ENCODE measurements at places on chromosomes 7 and 10.

GRCh38 chr7:137935884-137936508 is 65.9 kb downstream of the CREB3L2 start:
- DNase-seq, result no peak

GRCh38 chr10:3971713-3972112 is 186.7 kb upstream of the KLF6 start:
- no peak for DNase-seq

DNA sequence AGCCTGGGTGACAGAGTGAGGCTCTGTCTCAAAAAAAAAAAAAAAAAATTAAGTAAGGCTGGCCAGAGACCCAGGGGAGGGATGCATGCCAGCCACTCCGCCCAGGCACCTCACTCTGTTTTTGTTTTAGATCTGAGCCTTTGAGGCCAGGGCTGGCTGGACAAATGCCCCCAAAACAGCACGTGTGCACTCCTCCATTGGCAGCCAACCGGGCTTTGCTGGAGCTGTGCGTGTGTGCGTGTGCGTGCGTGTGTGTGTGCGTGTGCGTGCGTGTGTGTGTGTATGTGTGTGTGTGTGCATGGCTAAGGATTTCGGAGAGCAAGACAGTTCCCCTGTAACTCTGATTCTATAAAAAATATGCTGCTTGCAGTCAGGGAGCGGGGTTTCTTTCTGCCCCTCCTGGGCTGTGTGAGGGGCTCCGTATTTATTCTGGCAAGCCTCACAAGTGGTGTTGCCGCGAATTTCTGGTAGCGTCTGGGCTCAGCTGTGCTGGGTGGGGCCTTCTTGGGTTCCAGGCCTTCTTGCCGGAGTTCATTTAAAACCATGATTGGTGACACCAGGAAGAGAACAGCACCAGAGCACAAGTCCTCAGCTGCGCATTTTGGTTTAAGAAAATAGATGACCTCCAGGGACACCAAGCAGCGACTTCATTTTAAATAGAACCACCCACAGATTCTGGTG is 28.1 kb upstream of the UNCX start:
- DNase-seq, result no peak

DNA sequence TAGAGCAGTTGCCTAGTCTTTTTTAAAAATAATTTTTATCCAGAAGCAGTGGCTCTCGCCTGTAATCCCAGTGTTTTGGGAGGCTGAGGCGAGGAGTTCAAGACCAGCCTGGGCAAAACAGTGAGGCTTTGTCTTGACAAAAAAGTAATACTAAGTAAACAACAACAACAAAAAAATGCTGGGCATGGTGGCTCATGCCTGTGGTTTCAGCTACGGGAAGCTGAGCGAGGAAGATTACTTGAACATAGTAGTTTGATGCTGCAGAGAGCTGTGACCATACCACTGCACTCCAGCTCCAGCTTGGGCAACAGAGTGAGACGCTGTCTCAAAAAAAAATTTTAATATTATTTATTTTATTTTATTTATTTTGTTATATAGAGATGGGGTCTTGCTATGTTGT is 31.3 kb upstream of the TPST1 start:
- no peak for DNase-seq

DNA sequence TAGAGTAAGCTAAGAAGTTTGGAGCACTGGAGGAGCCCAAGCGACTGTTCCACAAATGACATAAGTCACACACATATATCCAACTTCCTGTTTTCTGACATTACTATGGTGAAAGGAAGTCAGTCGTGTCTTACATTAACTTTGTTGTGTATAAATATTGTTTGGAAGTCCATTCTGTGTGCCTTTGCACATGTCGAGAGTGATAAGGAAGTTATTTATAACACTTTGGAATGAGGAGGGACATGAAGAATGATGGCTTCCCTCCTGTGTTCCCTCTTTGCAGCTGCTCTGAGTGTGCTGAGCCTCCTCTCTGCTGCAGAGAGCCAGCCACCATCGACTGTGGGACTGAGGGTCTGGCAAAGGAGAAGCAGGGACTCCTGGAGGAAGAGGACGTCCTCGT is 40.4 kb upstream of the MGMT start:
- DNase-seq, result no peak

GRCh38 chr10:131746785-131747184 is 154.0 kb upstream of the PPP2R2D start:
- no peak for DNase-seq

- no peak for DNase-seq
These were observed 31.6 kb downstream of the ASZ1 start for GRCh38 chr7:117395743-117396142.

- DNase-seq, result no peak
These were observed 228.5 kb downstream of the PAXIP1 start for GRCh38 chr7:154774303-154774969.

DNA sequence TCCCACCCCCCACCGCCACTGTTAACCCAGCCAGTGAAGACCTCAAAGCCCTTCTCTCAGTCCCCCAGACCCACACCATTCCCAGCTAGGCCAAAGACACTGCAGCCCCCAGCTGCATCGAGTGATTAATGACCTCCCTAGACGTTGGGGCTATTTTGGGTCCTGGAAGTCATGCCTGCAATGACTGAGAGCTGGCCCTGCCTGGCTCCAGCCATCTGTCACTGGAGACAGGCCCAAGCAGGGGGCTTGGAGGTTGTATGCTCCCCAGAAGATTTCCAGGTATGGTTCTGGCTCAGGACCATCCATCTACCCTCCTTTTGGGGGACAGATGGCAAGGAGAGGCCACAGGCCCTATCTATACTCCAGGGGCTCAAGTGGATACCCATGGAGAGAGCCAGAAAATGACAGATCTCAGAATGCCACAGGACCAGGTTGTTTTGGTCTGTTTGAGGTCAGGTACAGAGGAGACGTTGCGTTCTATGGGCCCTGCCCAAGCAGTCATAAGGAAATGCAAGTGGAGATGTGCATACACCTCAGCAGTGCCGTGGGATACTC is 5.1 kb downstream of the KCNIP2 start:
- DNase-seq, result no peak

DNA sequence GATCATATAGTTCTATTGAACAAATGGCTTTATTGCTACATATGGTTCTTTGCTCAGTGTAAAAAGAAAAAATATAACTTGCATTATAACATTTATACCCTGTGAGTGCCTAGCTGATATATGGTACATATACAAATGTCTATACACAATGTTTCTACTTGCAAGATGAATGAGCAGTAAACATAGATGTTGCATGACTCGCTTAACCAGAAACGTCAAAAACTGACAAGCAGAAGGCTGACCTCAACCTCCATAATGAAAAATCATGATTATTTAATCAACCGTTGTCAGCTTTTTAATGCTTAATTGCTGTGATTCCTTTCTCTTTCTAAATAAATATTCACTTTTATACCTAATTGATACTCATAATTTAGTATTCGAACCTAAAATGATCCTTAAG is 183.3 kb downstream of the PTN start:
- DNase-seq, result no peak

DNA sequence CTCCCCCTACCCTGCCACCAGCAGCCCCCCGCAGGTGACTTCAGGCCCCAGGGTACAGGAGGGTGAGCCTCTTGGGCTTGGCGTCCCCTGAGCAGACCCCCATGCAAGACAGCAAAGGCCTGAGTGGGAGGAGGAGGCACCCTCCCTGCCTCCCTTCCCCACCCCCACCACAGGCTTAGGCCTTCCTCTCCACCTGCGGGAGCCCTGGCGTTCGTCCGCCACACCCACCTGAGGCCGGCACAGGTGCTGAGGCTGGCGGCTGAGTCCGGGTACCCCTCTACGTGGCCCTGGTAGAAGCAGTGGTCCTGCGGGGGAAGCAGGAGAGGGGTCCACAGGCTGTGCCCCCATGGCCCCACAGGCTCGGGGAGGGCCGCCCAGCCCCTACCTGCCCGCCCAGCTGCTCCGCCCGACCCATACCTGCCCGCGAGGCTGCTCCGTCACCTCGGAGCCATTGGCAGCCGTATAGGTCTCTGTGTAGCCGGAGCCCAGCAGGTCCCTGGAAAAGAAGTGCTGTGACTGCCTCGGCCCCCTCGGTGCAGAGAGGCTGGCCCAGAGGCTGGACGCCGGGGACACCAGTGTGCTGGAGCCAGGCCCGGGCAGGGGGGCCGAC is 3.0 kb downstream of the ADAM8 start:
- DNase-seq, result no peak

GRCh38 chr7:140640060-140640637 is 464 bp downstream of the DENND2A start:
- DNase-seq, result no peak

DNA sequence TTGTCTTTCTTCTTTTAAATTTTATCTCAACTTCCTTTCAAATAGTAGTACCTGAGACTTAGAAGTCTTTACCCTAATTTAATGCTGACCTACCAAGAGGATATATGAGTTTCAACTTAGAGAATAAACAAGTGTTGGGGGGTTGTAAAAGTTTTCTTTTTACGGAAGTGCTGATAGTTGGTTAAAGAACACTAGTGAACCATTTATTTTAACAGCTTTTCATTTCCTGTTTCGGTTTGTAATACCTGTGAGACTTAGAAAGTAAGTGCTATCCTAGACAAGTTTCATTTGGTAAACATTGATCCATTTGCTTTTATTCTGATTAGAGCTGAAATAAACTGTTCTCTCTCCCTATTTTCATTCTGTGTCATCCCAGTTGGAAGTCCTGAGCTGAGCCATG is 683.1 kb upstream of the SORCS1 start:
- no peak for DNase-seq

- no peak for DNase-seq
These were observed 9.0 kb downstream of the RBP3 start for GRCh38 chr10:47357131-47357582.

GRCh38 chr7:121931149-121931902 is 58.4 kb downstream of the PTPRZ1 start:
- no peak for DNase-seq

DNA sequence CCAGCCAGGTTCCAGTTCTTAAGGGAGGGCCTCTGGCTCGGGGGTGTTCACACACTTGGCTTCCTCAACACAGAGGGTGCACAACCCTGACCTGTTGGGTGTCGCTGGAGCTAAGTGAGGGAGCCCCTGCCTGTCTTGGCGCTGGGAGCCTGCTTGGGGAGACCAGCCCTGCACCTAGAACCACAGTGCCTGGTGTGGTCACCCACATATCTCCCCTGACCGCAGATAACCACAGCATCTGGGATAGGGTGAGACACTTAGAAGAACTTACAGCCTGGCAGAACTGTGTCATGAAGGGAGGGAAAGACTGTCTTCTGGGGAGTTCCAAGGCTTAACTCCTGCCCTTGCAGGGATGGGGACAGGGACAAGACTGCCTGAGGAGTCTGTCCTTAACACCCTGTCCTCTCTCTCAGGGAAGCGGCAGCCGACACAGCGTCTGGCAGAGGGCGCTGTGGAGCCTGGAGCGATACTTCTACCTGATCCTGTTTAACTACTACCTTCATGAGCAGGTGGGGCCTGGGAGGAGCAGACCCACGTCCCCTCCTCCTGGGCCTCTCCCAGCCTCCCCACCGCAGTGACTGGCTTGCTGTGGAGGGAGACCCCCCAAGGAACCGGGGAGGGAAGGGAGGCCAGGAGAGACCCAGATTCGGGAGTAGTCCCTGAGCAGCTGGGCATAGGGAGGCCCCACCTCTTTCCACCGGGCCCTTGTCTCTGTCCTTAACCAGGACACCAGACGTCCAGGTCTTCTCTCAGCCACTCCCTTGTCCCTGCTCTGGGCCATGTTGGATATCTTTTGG is 59.0 kb downstream of the PALD1 start:
- DNase-seq, result no peak

GRCh38 chr10:97259119-97259518 is 33.3 kb downstream of the ARHGAP19 start:
- no peak for DNase-seq

DNA sequence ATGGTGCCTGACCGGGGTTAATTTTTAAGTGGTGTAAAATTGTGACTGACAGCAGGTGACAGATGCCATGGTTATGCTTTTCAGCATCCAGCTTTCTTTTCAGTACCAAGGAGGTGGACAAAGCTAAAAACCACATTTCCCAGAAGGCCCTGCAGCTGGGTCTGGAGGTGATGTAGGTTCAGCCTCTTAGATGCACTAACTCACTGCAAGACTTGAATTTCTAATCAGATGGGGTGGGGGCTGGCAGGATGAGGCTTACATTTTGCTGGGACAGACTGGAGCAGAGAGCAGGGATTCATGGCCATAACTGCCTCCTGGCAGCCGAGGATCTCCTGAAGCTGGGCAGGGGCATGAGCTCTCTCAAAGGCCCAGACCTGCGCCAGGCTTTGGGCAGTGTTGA is 52.4 kb downstream of the PDIA4 start:
- no peak for DNase-seq

GRCh38 chr10:127228195-127228787 is 31.9 kb upstream of the INSYN2A start:
- no peak for DNase-seq

DNA sequence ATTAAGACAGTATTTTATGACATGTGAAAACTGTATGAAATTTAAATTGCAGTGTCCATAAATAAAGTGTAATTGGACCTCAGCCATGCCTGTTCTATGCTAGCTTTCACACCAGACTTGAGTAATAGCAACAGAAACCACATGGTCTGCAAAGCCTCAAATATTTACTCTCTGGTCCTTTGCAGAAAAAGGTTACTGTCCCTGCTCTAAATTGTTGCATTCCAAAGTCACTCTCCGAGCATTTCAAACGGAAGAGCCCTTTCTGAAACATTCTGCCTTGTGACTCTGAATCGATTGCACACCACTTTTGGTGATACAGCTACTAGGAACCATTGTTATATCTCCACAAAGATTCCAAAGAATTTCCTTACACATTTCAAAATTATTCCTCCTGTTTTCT is 81.0 kb upstream of the STK17A start:
- no peak for DNase-seq

GRCh38 chr10:62253704-62254103 is 14.9 kb downstream of the RTKN2 start:
- DNase-seq, result no peak

DNA sequence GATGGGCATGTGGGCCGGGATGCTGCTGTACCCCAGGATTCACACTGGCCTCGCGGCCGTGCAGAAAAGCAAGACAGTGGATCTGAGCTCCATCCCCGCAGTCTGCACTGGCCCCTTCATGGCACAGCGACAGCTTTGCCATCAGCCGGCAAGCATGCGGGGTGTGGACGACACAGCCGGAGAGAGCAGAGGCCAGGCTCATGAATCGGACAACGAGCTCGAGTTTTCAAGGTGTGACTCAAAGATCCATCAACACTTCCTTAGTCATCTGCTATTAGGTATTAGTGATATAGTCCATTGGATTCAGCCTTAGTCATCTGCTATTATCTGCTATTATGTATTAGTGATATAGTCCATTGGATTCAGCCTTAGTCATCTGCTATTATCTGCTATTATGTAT is 254.7 kb downstream of the KLF6 start:
- no peak for DNase-seq

All from activated CD4-positive, alpha-beta T cell treated with anti-CD3 and anti-CD28 coated beads for 1 hour (primary cell).